Activated T-helper 2 cell treated with anti-CD3 and anti-CD28 coated beads, Interferon-gamma antibody, Interleukin-2, Interleukin-4, amounts not matched to agents 10 μg/mL and 5 μg/mL and 100 μg/mL, durations not matched to agents 14 hours and 24 hours and 36 hours (primary cell): ENCODE measurements at places on chromosomes 4 and X.

DNA sequence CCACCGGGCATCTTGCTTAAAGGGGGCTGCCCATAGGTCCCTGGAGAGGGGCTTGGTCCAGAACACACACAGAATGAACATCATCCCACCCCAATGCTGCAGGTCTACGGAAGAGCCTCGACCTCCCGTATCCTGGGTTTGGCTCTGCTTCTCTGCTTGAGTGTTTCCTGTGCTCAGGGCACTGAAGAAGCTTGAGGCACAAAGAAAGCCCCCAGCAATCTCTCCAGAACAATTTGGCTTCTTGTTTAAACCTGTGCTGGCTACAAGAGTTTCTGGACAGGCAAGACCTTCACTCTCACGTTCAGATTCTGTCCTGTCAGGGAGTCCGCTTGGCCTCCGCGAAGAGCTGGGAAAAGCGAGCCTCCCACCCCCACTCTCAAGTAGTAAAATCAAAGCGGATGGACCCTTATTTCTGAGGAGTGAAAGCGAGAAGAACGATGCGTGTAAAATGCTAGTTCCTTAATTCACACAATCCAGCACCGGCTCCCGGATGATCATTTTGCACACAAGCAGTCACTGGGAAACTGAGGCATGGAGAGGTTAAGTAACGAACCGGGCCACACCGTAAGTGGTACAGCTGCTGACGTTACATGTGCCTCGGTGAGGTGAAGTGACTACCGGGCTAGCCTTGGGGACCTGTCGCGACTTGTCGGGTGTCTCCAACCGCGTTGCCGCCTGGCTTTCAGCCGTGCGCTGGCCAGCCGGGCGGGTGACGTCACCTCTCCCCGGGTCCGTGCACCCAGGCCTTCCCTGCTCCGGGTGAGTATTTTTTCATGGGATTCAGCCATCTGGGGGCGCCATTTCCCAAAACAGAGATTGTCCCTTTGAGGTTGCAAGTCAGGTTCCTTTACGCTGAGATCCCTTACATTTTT is 3.1 kb upstream of the SFRP2 start:
- peaks cover 89% of the 10 kb centered on the region for H3K27me3 ChIP-seq
- H3K4me1 ChIP-seq = peaks cover 16% of the 10 kb centered on the region
- H3K36me3 ChIP-seq = no peaks in the 10 kb centered on the region
- H3K4me3 ChIP-seq = no peak overlapping the region
- H3K27ac ChIP-seq = no peak overlapping the region

- H3K4me3 ChIP-seq = no peak overlapping the region
- no peak for DNase-seq
- no peaks in the 10 kb centered on the region for H3K36me3 ChIP-seq
- H3K27me3 ChIP-seq = no peaks in the 10 kb centered on the region
These were observed 566.8 kb upstream of the HTR2C start for GRCh38 chrX:114017086-114017485.

- H3K27ac ChIP-seq = no peak overlapping the region
- no peaks in the 10 kb centered on the region for H3K27me3 ChIP-seq
- DNase-seq = no peak
- H3K36me3 ChIP-seq = no peaks in the 10 kb centered on the region
- H3K4me1 ChIP-seq = no peaks in the 10 kb centered on the region
These were observed 1.4 kb downstream of the VEGFD start for GRCh38 chrX:15382813-15383212.

- H3K4me3 ChIP-seq = no peak overlapping the region
- no peaks in the 10 kb centered on the region for H3K27me3 ChIP-seq
- peaks cover 10% of the 10 kb centered on the region for H3K4me1 ChIP-seq
- no peak overlapping the region for H3K27ac ChIP-seq
- peaks cover 1% of the 10 kb centered on the region for H3K36me3 ChIP-seq
These were observed 9.9 kb downstream of the PHEX start for GRCh38 chrX:22041907-22042530.

DNA sequence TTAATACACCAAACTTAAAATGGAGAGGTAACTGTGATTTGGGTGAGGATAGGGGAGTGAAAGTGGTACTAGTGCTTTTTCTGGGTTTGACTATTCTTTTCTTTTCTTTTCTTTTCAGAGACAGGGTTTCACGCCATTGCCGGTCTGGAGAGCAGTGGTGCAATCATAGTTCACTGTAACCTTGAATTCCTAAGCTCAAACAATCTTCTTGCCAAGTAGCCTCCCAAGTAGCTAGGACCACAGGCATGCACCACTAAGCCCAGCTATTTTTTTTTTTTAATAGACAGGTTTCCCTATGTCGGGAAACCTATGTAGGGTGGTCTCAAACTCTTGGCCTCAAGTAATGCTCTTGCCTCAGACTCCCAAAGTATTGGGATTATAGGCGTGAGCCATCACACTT is 3.0 kb upstream of the ARMCX4 start:
- H3K4me1 ChIP-seq = peaks cover 7% of the 10 kb centered on the region
- peaks cover 5% of the 10 kb centered on the region for H3K27me3 ChIP-seq

DNA sequence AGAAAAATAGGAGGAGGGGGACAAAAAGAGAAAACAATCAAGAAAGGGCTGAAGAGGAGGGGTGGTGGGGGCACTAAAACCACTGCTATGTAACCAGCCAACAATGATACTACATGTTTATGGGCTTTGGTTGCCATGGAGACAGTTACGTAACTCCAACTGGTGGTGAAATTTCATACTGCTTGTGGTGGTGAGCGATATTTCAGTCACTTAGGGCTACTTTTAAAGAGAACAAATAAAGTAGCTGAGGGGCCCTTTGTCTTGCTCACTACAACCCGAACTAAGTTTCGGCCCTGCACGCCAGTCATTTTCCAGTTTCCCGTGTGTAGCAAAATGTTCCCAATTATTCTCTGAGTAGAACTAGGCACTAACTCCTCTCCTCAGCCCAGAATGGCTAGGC is 275.2 kb upstream of the EDA2R start:
- no peaks in the 10 kb centered on the region for H3K27me3 ChIP-seq
- H3K4me1 ChIP-seq = no peaks in the 10 kb centered on the region
- no peak overlapping the region for H3K4me3 ChIP-seq

GRCh38 chr4:77473509-77473908 is 132.1 kb upstream of the CXCL13 start:
- peaks cover 15% of the 10 kb centered on the region for H3K27me3 ChIP-seq
- DNase-seq = no peak
- no peak overlapping the region for H3K4me3 ChIP-seq
- H3K27ac ChIP-seq = no peak overlapping the region
- H3K36me3 ChIP-seq = no peaks in the 10 kb centered on the region

DNA sequence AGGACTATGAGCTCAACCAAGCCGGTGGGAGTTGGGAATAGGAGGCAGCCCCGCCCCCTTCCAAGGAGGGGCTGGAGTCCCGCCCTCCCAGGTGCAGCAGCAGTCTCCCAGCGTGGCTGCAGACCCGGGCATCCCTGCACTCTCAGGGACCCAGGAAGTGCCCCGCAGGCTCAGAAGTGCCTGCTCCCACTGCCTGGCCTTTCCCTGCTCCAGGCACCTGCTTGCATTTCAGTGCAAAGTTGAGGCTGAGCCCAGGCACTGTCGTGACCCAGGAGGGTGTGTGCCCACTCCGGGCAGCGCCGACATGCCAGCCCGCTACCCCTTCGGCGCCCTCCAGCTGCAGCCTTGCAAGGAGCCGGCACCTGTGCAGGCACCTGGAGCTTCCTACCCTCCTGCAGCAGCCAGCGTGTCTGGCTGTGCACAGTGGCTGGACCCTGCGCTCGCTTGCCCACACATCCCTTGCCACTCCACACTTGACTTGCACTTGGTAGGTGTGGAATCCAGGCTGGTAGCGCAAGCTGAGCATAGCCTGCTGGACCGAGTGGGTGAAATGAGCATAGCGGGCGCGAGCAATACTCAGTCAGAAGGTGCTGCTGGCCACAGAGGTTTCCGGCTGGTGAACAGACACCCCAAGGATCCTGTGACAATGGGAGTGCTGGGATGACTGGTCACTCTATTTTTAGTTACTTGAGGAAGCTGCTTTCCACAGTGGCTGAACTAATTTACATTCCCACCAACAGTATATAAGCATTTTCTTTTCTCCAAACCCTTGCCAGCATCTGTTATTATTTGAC is 236.3 kb downstream of the PCDH10 start:
- H3K4me1 ChIP-seq = no peaks in the 10 kb centered on the region
- DNase-seq = no peak
- H3K27me3 ChIP-seq = no peaks in the 10 kb centered on the region
- H3K27ac ChIP-seq = no peak overlapping the region

- H3K27me3 ChIP-seq = no peaks in the 10 kb centered on the region
- DNase-seq = no peak
- H3K27ac ChIP-seq = no peak overlapping the region
These were observed 214.2 kb downstream of the ZNF674 start for GRCh38 chrX:46330981-46331380.

DNA sequence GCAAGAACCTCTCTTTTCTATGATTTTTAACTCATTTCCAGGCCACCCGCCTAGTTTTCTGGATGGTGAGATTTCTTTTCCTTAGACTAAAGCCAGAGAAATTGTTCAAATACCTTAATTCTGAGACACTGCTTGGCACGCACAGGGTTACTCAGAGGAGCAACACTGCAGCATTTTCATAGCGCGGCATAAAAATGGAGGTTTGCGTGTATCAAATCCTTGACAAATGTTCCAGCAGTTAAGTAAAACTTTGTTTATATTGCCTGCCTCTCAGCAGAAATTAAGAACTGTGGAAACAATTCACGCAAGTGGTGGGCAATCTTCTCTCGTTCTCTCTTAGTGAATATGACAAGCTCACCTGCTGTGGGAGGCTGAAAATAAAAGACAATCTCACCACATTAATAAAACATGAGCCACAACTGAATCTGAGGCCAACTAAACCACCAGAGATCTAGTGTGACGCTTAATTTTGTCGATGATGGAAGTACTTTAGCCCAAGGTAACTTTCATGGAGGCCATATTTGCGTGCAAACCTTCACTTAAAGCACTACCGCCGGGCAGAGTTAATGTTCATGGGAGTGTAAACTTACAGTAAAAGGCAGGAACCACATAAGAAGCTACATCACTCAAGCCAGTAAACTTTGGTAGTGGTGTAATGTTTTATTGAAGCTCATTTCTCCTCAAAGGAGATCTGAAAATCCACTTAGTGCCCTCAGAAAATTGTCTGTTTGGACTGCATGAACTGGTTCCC is 894.8 kb upstream of the EPHA5 start:
- H3K4me1 ChIP-seq = no peaks in the 10 kb centered on the region
- H3K27me3 ChIP-seq = no peaks in the 10 kb centered on the region
- no peak overlapping the region for H3K4me3 ChIP-seq
- H3K27ac ChIP-seq = no peak overlapping the region
- no peak for DNase-seq

- H3K4me1 ChIP-seq = no peaks in the 10 kb centered on the region
- H3K36me3 ChIP-seq = no peaks in the 10 kb centered on the region
- no peak for DNase-seq
- H3K27ac ChIP-seq = no peak overlapping the region
- no peaks in the 10 kb centered on the region for H3K27me3 ChIP-seq
- no peak overlapping the region for H3K4me3 ChIP-seq
These were observed 1099.5 kb upstream of the INTU start for GRCh38 chr4:126533146-126533805.

- H3K27me3 ChIP-seq = no peaks in the 10 kb centered on the region
- no peak for DNase-seq
- no peak overlapping the region for H3K27ac ChIP-seq
- H3K4me3 ChIP-seq = no peak overlapping the region
- H3K4me1 ChIP-seq = peaks cover 9% of the 10 kb centered on the region
- no peaks in the 10 kb centered on the region for H3K36me3 ChIP-seq
These were observed 94.1 kb upstream of the GPR34 start for GRCh38 chrX:41594634-41595033.

DNA sequence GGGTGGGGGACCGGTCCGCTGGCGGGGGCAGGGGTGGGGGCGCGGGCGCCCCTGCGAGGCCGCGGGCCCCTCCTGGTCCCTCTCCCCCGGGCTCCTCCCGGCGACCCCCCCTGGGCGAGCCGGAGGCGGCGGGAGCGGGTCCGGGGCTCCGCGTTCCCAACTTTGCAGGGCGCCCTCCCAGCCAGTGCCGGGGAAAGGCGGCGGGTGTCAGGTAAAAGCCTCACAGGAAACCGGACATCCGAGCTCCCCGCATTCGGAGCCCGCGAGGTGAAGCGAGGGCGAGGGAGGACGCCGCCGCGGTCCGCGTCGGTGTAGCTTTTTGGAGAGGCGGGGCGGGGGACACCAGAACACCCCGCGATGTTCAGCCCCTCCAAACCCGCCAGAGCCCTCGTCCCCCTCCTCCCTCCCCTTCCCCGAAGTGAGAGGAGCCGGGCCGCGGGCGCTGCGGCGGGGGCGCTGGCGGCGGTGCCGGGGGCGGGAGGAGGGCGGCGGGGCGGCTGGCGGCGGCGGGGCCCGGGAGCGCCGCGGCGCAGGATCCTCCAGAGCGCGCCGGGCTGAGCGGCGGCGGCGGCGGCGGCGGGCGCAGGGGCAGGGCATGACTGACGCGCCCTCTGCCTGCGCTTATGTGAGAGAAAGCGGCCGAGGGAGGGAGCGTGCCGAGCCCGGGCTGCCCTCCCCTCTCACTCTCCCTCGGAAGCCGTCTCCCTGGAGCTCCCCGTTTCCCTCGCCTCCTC is at the start of gene VEGFC:
VEGFC (minus strand) TSS at position 597 of the 734 bp plus-strand sequence. CDS start 611 bp downstream, outside the sequence.
- H3K27ac ChIP-seq = no peak within 1 kb of the TSS
- H3K36me3 ChIP-seq = no peaks in the 10 kb centered on the region
- H3K27me3 ChIP-seq = peaks cover 44% of the 10 kb centered on the region
- peak within 1 kb of the TSS; percentile 63 for H3K4me3 ChIP-seq
- H3K4me1 ChIP-seq = peaks cover 11% of the 10 kb centered on the region

- DNase-seq = no peak
- no peak overlapping the region for H3K27ac ChIP-seq
- peaks cover 43% of the 10 kb centered on the region for H3K27me3 ChIP-seq
- H3K36me3 ChIP-seq = no peaks in the 10 kb centered on the region
- H3K4me1 ChIP-seq = peaks cover 16% of the 10 kb centered on the region
These were observed 4.7 kb downstream of the HS3ST1 start for GRCh38 chr4:11424000-11424399.

DNA sequence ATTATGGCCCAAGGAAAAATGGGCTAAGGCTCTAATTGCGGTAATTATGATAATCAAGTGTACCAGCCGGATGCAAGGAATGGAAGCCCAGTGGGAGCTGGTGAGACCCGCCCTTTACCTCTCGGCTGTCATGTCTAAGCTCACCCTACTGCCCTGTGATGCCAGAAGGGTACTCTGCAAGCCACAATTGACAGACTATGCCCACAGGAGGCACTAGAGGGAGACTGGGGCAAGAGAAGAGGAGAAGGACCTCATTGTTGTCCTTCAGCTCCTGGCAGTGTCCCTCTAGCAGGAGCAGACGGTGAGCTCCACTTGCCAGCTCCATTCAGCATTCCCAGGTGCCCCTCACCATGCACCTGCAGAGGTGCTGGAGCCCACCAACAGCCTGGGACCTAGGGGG is 141.8 kb downstream of the SMIM20 start:
- H3K27ac ChIP-seq = no peak overlapping the region
- no peak for DNase-seq
- no peaks in the 10 kb centered on the region for H3K36me3 ChIP-seq
- peaks cover 29% of the 10 kb centered on the region for H3K4me1 ChIP-seq

- H3K36me3 ChIP-seq = peaks cover 2% of the 10 kb centered on the region
- DNase-seq = no peak
- H3K27me3 ChIP-seq = peaks cover 41% of the 10 kb centered on the region
- no peak overlapping the region for H3K27ac ChIP-seq
- H3K4me3 ChIP-seq = no peak overlapping the region
These were observed 262.6 kb upstream of the RPS6KA3 start for GRCh38 chrX:20529301-20529700.

- no peaks in the 10 kb centered on the region for H3K36me3 ChIP-seq
- DNase-seq = no peak
- H3K4me1 ChIP-seq = no peaks in the 10 kb centered on the region
- no peaks in the 10 kb centered on the region for H3K27me3 ChIP-seq
- H3K27ac ChIP-seq = no peak overlapping the region
These were observed 90.3 kb downstream of the CYSLTR1 start for GRCh38 chrX:78237127-78237526.
